Activated CD8-positive, alpha-beta T cell treated with anti-CD3 and anti-CD28 coated beads for 36 hours (primary cell): ENCODE measurements at places on chromosomes 11 and 22. TPM values are rescaled to one million over a fixed set of nuclear protein-coding genes. Genes with fewer than 3 reads are reported as not detected.

The NRIP3 gene
- 2.2 TPM for total RNA-seq

The BTG4 gene
- total RNA-seq = 0.36 TPM

The NLRP6 gene
- 3.4 TPM for total RNA-seq

The TSSK2 gene
- not detected for total RNA-seq

The CAPN1 gene
- 74.7 TPM for total RNA-seq

The MMP13 gene
- total RNA-seq = not detected

The AQP11 gene
- total RNA-seq = 0.47 TPM

The DKK3 gene
- not detected for total RNA-seq

The RFPL1 gene
- total RNA-seq = not detected

The STX5 gene
- total RNA-seq = 22.0 TPM

The UNC93B1 gene
- 13.0 TPM for total RNA-seq

DNA sequence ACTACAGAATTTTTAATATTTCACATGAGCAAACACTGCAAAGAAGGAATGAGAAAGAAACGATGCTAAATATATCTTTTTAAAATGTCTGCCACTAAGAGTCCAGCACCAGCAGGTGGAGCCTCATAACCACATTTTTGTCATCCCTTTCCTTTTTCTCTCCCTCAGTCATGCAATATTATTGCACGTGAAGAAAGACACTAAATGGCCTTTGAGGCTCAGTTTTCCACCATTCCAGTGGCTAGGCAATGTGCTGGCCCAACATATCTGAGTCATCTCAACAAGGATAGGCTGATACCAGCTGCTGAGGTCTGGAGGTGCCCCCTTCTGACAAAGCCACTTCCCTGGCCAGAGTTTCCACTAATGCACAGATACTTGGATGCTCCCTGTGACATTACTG, 1.8 kb downstream of the ALKBH8 start:
- H3K27ac ChIP-seq = peak overlapping the region; percentile 81
- peak; percentile 58 for DNase-seq
- H3K27me3 ChIP-seq = no peaks in the 10 kb centered on the region
- peak overlapping the region; percentile 38 for H3K4me3 ChIP-seq

DNA sequence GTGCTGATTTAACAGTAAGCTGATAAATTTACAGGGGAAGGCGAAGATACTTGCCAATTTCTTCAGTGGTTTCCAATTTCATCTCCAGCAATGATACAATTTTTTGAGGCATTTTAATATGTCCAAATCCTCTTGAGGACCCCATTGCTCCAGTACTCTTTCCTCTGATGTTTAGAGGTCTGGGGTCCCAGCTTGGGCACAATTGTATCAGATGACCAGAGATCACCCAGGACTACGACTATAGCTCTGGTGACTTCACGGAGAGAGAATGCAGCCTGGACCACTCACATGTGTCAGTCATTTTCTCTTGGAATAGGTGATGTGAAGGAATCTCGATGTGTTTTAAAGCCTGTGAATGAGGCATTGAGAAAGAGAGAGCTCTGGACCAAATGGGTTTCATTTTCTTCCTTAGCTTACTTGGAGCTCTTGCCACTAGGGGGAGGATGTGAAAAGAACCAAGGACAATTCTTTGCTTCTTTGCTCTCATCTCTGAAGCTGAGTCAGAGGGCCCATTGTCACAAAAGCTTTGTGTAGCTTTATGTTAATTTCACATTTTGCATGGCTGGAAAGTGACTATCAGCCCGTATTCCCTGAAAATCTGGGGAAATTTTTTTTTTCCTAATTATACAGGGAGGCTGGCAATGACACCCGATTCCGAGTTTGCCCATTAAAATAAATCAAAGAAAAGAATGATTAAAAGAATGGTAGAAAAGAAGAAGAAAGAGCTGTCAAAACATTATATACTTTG, 6.7 kb upstream of the CCDC90B start:
- H3K4me1 ChIP-seq = peaks cover 6% of the 10 kb centered on the region
- H3K27me3 ChIP-seq = peaks cover 5% of the 10 kb centered on the region
- H3K27ac ChIP-seq = no peak overlapping the region
- peak; percentile 48 for DNase-seq

DNA sequence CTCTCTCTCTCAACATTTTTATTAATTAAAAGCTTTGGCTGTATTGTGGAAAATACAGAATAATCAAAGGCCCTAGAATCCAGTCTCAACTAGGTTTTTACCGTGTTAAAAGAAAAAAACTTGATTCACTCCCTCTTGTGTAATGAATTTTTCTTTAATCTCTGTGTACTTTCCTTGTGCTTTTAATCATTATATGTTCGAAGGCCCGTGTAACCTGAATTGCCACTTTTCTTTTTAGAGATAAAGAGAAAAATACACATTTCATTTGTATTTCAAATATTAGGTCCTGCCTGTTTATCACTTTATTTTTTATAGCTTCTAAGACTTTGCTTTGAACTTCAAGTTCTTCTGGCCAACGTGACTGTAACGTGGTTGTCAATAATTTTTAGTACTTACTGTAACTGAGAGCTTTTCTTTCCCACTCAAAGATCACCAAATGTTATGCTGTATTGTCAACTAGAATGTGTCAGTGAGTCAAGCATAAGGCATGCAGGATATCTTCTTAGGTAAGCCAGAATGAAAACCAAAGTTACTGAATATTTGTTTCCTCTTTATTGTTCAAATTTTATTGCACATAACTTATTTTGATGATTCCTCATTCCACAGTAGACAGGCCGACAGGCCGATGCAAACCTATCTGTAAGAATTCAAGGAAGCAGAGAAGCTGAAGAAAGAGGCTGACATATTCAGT, 23.3 kb upstream of the FAR1 start:
- no peak for DNase-seq
- no peaks in the 10 kb centered on the region for H3K36me3 ChIP-seq
- H3K27me3 ChIP-seq = peaks cover 10% of the 10 kb centered on the region
- no peaks in the 10 kb centered on the region for H3K4me1 ChIP-seq
- no peak overlapping the region for H3K27ac ChIP-seq

DNA sequence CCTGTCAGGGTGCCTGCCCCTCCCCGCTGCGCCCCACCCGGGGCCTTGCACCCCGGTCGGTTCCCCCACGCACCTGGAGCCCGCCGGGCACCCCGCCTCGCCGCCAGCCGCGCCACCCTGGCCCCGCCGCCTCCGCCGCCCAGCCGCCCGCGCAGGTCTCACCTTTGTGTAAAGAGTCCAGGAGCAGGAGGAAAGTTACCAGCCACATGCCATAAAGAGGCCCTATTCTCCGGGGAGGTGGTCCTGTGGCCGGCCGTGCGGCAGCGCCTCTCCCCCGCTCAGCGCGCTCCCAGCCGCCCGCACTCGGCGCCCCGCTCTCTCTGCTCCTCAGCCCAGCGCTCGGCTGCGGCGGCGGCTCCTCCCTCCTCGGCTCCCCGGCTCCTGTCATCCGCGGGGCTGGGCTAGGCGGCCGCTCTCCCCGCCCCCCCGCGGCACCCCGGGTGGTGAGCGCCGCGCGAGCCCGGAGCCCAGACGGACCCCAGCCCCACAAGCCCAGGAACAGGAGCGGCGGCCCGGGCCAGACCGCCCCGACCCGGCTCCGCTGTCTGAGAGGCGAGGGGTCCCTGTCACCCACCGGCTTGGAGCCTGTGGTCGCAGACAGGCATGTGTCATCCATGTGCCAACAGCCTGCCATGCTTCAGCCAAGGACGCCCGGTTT, at the start of gene DSCAML1:
Gene DSCAML1, minus strand, starts transcription at position 345 of the 658 bp plus-strand sequence. Its CDS starts 137 bp downstream, at position 208.
- peaks cover 35% of the 10 kb centered on the region for H3K27me3 ChIP-seq
- peaks cover 13% of the 10 kb centered on the region for H3K4me1 ChIP-seq

DNA sequence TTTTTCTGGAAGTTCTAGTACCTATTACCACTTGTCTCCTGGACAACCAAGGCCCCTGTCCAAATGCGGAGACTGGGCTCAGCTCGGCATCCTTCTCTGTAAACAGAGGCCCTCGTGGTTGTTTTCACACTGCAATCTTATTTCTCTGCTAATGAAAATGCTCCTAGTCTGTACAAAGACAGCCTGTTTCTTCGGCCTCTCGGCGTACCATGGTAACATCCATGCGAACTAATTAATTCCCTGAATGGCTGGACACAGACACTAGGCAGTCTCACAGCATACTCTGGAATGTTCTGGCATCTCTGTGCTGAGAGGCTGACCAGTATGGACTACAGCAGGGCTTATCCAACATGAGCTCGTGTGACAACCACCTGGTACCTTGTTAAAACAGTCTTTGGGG, 5.7 kb downstream of the POLR3H start:
- H3K4me1 ChIP-seq = peaks cover 22% of the 10 kb centered on the region
- H3K27ac ChIP-seq = no peak overlapping the region
- peaks cover 28% of the 10 kb centered on the region for H3K36me3 ChIP-seq
- H3K4me3 ChIP-seq = no peak overlapping the region

DNA sequence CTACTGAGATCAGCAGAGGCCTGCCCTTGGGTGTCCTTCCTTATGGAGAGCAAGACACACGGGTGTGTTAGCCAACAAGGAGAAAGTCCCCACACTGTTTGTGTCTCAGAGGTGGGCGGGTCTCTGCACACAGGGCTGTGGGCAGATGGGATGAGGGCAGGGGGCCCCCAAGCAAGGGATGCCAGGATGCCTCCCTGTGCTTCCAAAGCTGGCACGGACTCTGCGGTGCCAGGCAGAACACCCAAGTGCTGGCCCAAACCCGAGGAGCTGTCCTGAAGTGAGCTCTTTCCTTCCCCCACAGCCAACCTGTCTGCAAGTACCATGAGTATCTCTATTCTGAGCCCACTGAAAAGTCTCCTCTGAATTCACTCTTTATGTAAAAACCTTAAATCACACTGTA, 273.3 kb downstream of the CTTN start:
- H3K4me3 ChIP-seq = no peak overlapping the region
- no peaks in the 10 kb centered on the region for H3K36me3 ChIP-seq
- peaks cover 7% of the 10 kb centered on the region for H3K27me3 ChIP-seq
- no peaks in the 10 kb centered on the region for H3K4me1 ChIP-seq
- no peak for DNase-seq

DNA sequence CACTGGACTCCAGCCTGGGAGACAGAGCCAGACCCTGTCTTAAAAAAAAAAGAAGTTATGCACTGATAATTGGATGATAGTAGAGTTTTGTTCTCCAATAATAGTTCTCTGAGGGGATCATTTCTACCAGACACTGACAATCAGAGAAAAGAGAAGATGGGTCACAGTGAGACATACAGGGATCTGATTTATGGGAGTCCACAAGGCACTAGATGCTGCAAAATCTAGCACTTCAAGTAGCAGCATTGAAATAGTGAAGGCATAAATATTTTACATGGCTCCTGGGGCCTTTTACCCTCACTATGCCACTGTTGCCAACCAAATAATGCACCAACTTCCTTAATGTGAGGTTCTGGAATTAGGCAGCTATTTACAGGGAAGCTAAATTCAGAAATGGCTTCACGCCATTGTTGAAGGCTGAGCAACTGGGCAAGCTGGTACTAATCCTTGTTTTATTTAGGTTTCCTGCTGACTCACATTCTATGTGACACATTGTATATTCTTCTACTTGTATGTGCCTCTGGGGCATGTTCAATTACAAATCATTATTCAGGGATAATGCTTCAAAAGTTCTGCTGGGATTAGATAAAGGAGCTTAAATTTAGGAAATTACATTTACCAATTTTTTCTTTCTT, 38.2 kb upstream of the ABTB2 start:
- H3K36me3 ChIP-seq = peaks cover 8% of the 10 kb centered on the region
- H3K27ac ChIP-seq = no peak overlapping the region
- no peak for DNase-seq
- no peak overlapping the region for H3K4me3 ChIP-seq
- peaks cover 14% of the 10 kb centered on the region for H3K27me3 ChIP-seq

GRCh38 chr22:33720166-33720878, 200.0 kb downstream of the LARGE1 start:
- no peaks in the 10 kb centered on the region for H3K36me3 ChIP-seq
- no peak for DNase-seq
- no peaks in the 10 kb centered on the region for H3K27me3 ChIP-seq

- DNase-seq = peak; percentile 84
- H3K4me1 ChIP-seq = peaks cover 69% of the 10 kb centered on the region
- peaks cover 28% of the 10 kb centered on the region for H3K36me3 ChIP-seq
Observed at GRCh38 chr11:35235936-35236666, 97.1 kb downstream of the CD44 start.

DNA sequence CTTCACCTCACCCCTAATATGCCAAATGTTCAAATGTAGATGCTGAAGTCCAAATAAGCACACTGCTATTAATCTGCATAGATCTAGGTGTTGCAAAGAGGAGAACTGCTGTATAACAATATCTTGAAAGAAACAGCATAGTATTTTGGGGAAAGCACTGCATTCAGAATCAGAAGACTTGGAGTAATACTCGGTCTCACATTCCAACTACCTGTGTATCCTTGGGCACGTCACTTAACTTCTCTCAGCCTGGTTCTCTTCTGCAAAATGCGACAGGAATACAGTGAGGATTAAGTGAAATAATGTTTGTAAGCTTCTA, 332 bp upstream of the HMGXB4 start:
- no peak for DNase-seq
- H3K4me1 ChIP-seq = peaks cover 23% of the 10 kb centered on the region
- H3K36me3 ChIP-seq = peaks cover 16% of the 10 kb centered on the region
- peak overlapping the region; percentile 94 for H3K27ac ChIP-seq

DNA sequence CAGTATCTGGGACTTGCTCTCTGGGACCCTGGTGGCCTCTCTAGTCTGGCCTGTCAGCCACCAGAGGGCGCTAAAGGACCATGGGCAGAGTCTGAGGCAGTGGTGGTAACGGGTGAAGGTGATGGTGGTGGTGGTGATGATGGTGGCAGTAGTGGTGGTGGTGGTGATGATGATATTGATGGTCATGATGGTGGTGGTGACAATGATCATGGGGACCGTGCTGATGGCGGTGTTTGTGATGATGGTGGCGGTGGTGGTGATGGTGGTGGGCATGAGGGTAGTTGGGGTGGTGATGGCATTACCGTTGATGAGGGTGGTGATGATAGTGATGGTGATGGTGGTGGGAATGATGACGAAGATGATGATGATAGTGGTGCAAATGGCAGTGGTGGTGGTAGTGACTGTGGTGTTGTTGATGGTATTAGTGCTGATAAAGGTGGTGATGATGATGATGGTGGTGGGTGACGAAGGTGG, 16.0 kb downstream of the TRPM5 start:
- no peak overlapping the region for H3K4me3 ChIP-seq
- peak; percentile 82 for DNase-seq
- no peaks in the 10 kb centered on the region for H3K27me3 ChIP-seq
- H3K36me3 ChIP-seq = no peaks in the 10 kb centered on the region
- H3K27ac ChIP-seq = no peak overlapping the region
- H3K4me1 ChIP-seq = no peaks in the 10 kb centered on the region

DNA sequence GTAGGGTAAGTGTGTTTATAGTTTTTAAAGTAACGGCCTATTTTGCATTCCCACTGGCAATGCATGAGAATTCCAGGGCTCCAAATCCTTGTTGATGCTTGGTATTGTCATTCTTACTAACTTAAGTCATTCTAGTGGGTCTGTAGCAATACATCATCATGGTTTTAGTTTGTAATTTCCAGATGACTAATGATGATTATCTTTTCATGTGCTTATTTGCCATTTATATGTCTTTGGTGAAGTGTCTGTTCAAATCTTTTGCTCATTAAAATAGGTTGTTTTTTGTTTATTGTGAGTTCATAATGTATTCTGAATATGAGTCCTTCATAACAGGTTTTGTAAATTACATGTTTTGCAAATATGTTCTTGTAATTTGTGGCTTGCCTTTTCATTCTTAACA, 31.2 kb downstream of the MTMR3 start:
- no peaks in the 10 kb centered on the region for H3K36me3 ChIP-seq
- no peak for DNase-seq
- no peaks in the 10 kb centered on the region for H3K27me3 ChIP-seq
- H3K4me1 ChIP-seq = peaks cover 57% of the 10 kb centered on the region
